ENCODE measurements at places on chromosomes 1 and 21. TPM values are rescaled to one million over a fixed set of nuclear protein-coding genes. Genes with fewer than 3 reads are reported as not detected.

- DNase-seq = peak; percentile 64
Measured at GRCh38 chr1:198495631-198496030, 44.8 kb downstream of the ATP6V1G3 start.

DNA sequence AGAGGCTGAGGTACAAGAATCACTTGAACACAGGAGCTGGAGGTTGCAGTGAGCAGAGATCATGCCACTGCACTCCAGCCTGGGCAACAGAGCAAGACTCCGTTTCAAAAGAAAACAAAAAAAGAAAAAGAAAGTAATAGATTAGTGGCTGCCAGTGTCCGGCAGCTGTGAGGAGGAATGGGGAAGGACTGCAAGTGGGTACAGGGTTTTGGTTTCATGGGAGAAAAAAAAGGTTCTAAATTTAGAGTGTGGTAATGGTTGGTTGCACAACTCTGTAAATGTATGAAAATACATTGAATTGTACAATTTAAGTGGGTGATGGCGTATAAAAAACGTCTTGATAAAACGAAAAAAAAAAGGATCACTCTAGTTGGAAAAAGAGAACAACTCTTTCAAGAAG, 6.7 kb downstream of the TAF1A start:
- DNase-seq = no peak

GRCh38 chr1:7006996-7007871, 222.0 kb downstream of the CAMTA1 start:
- DNase-seq = no peak

- peak; percentile 85 for DNase-seq
Measured at GRCh38 chr1:202085682-202086373, 36.9 kb upstream of the GPR37L1 start.

DNA sequence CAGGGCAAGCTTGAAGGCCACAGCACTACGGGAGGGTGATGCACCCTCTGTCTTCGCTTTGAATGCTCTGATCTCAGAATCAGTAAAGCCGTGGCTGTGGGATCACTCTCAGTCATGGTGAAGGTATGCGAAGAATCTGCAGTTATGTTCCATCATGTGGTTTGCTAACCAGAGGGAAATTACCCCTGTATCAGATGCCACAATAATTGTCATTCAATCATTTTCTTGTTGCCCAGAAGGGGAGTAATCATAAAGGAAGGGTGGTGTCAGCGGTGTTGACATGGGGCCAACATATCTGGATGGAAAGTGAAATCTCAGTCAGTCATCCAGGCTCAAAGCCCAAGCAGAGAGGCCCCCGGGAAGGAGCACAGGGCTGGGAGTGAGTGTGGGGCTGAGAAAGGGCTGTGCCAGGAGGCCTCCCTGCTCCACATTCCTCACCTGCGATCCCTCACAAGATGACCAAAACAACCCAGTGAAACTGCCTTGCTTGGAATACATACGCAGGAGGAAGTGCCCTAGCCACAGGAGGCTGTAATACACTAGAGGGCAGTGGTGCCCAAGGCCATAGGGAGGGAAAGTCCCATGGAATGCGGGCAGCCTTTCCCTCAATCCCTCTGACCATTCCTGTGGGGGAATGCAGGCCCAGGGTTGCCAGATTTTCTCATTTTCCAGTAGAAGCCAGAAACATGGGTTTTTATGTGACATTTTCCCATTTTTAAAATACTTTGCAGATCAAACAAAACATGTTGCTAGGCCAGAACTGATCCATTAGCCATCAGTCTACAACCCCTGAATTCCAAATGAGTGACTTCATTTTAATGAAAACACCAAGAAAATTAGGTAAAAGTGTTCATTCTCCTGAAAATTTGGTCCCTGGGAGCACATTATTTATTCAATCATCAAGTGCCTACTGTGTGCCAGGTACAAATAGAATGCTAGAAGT, 95.7 kb upstream of the VANGL1 start:
- DNase-seq = peak; percentile 88

DNA sequence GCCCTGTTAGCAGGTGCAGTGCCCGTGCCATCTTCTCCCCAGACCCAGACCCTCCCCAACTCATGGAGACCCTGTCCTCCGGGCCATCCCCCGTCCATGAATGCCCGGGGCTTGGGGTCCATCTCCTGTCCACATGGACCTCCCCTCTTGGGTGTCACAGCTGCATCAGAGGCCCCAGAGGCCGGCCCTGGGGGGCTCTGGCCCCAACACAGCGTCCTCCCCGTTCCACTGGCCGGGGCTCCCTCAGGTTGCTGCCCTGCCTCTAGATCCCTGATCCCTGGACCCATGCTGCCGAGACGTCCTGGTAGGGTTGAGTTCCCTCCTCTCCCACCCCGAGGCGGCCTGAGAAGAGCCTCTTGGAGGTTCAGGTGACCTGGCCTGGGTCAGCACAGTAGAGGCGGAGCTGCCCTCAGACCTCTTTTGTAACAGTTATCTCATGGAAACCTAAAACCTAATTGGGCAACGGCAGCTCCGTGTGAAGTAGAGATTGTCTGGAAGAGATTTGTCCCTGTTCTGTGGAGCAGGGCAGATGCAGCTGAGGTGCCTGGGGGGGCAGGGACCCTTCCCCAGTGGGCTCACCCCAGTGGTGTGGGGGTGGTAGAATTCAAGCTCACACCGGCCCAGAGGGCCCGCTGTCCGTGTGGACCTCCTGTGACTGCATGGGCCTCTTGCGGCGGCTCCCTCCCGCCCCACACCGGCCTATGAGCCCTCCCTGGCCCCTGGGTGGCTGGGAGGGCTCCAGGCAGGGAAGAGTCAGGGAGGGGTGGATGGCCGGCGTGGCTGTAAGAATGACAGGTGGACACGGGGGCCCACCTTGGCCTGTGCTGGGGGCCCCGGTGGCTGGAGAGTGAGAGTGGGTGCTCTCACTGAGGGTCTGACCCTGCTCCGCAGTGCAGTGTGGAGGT, 56.1 kb downstream of the SKI start:
- DNase-seq = no peak

GRCh38 chr1:111571987-111572386, 47.6 kb upstream of the RAP1A start:
- peak; percentile 82 for DNase-seq

DNA sequence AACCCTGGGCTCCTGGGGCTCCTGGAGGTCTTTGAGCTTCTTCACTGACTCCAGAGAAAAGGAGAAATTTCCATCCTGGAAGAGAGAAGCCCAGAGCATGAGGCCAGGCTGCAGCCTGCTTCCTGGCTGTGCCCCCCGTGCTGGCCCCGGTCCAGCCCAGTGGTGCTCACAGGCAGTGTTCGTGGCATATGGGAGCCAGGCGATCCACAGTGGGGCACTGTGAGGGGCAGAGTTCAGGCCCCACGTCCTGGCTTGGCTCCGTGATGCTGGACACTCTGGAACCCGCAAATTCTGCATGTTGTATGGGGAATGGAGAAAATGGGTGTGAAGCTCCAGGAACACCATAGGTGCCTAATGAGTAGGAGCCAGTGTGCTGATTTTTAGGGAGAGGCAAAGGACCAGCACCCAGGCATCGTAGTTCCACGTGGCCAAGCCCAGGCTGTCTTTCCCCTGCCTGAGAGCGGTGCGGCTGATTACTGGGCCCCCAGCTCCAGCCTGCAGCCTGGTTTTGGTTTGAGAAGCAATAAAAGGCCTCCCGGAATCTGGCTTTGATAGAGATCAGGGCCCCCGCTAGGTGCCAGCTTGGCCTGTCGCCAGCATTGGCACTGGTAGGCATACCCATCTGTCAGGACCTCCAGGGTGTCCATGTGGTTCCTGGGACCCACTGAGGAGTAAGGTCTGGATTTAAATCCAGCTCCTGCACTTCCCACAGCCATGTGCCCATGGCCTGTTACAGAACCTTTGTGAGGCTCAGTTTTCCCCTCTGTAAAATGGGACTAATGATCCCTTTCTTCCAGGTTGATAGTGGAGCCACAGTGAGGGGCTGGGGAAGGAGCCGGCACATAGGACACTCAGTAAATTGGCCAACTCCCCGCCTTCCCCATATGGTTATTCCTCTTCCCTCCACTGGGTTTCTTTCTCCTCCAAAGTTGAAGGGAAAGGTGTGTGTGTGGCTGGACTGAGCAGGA, 725 bp downstream of the GUCA2A start:
- DNase-seq = no peak

GRCh38 chr1:30299393-30299792, 424.0 kb downstream of the MATN1 start:
- DNase-seq = no peak

- no peak for DNase-seq
Measured at GRCh38 chr21:41743321-41744027, 23.4 kb downstream of the RIPK4 start.

GRCh38 chr1:162383516-162383915, 2.0 kb downstream of the C1orf226 start:
- no peak for DNase-seq

DNA sequence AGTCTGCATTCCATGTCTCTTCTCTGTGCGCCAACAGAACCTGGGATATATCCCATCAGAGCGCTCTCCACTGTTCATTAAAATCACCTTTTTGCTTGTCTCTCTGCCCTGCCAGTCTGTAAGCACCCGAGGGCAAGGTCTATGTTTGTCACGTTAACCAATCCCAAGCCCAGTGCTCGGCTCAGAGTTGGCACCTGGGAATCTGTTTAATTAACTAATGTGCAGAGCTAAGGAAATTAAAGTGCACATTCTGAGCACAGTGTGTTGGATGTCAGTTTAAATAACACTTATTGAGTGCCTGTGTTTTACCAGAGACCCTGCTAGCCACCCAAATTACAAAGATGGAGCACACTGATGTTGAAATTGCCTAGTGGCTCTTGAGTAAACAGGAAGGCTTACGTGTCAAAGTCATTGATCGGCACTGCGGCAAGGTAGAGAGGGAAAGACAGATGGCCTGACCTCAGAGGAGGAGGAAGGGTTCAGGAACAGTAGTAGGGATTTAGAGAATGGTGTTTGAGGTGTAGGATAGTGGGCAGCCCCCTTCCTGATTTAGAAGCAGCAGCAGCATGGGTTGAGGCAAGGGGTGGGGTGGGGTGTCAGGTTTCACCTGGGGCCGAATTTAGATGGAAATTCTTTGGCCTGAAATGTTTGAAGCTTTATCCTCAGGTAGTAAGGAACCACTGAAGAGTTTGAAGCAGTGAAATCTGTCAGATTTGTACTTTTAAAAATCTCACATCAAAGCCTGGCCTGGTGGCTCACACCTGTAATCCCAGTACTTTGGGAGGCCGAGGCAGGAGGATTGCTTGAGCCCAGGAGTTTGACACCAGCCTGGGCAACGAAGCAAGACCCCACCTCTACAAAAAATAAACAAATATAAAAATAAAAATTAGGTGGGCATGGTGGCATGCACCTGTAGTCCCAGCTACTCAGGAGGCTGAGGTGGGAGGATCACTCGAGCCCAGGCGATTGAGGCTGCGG, 7.7 kb downstream of the ARMH1 start:
- no peak for DNase-seq

GRCh38 chr1:184647471-184647870, 107.2 kb downstream of the EDEM3 start:
- no peak for DNase-seq

GRCh38 chr1:205488074-205488723, 16.3 kb upstream of the CDK18 start:
- DNase-seq = peak; percentile 71

- DNase-seq = no peak
Measured at GRCh38 chr1:19654886-19655717, 9.6 kb upstream of the HTR6 start.

DNA sequence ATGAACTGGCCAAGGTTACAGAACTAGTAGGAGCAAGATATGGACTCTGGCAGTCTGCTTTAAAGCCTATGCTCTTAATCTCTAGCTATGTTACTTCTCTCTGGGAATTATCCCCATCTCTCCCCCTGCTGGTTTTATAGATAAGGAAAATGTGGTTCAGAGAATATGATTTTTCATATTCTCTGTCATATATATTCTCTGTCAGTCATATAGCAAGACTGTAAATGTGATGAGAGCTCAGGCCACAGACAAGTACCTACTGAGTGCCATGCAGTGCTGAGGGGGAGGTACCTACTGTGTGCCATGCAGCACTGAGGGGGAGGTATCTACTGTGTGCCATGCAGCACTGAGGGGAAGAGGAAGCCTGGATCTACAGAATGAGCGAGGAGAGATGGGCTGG, 220.3 kb upstream of the FGGY start:
- DNase-seq = peak; percentile 77

DNA sequence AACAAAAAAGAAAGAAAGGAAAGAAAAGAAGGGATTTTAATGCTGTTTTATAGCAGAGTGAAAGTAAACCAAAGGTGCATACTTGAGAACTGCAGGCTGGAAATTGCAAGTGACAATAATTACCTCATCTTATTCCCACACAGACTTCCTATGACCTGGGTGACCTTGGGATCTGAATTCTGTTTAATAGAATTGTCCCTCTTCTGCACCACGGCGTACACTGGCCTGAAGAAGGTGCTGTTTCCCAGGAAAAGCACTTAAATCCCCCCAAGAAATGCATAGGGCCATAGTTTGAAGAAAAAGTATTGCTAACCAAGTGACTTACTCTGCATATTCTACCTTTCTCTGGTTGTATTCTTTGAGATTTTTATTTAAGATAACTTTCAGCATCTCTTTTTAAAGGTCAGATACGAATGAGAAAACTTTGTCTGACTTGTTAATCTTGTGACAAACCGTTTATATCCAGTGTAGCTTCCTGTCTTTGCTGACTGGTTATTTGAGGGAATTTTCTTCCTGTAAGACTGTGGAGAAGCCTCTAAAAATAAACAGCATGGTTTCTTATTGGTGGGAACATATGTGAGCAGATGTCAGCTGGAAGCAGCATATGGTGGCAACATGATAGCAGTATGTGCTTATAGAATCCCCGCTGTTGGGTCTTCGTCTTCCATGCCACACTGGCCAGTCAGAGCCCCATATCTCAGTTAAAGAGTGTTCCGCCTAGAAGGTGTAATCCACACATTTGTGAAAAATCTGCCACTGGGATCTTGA, 16.3 kb downstream of the TGFB2 start:
- no peak for DNase-seq

Gene GRIK3
- 3.9 TPM for total RNA-seq

Gene C1orf167
- 2.6 TPM for total RNA-seq

Gene NBPF10
- total RNA-seq = 0.24 TPM

Gene DPT
- 202 TPM for total RNA-seq

Gene CLCNKA
- not detected for total RNA-seq

Gene LCE1B
- total RNA-seq = not detected

Gene ABCD3
- 31.1 TPM for total RNA-seq

Gene FAM177B
- total RNA-seq = not detected

Gene FMO2
- 15.4 TPM for total RNA-seq
